GM12892 (cell line): ENCODE measurements at places on chromosomes 1 and 21.

- DNase-seq, result no peak
Observed at GRCh38 chr1:156752843-156753482, 1.5 kb upstream of the HDGF start.

DNA sequence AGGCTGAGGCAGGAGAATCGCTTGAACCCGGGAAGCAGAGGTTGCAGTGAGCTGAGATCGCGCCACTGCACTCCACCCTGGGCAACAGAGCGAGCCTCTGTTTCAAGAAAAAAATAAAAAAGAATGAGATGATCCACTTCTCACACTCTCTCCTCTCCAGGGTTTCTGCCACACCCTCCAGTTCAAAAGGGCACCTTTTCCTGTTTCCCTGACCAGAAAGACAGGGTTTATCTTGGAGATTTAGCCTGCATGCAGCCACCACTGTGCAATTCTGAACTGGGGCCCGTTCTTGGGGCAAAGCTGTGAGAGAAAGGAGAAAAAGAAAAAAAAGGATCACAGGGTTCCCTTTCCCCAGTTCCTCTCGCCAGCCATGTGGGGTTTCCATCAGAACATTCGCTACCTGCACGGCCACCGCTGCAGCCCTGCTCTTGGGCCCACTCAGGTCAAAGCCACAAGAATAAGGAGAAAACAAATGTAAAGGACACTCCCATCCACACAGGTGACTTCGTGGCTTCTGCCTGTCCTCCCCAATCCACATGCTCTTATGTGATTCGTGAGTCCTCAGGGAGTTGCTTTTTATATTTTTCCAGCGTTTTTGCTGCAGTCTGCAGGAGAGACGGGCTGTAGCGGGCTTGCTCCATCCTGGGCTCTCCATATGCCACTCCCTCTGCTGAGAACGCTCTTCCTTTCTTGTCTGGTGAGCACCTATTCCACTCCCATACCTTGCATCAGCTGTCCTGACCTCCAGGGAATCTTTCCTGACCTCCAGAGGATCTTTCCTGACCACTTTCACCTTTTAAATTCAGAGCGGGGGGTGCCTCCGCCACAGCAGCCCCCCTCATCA lies 26.4 kb downstream of the GNG4 start:
- DNase-seq, result no peak

DNA sequence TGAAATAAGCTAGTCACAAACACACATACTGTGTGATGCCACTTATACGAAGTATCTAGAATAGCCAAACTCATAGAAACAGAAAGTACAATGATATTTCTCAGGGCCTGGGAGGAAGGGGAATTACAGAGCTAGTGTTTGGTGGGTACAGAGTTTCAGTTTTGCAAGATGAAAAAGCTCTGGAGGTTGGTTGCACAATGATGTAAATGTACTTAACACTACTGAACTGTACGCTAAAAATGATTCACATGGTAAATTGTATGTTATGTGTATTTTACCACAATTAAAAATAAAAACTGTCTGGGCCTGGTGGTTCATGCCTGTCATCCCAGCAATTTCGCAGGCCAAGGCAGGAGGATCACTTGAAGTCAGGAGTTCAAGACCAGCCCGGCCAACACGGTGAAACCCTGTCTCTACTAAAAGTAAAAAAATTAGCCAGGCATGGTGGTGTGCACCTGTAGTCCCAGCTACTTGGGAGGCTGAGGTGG lies 15.3 kb upstream of the FHAD1 start:
- DNase-seq, result no peak

DNA sequence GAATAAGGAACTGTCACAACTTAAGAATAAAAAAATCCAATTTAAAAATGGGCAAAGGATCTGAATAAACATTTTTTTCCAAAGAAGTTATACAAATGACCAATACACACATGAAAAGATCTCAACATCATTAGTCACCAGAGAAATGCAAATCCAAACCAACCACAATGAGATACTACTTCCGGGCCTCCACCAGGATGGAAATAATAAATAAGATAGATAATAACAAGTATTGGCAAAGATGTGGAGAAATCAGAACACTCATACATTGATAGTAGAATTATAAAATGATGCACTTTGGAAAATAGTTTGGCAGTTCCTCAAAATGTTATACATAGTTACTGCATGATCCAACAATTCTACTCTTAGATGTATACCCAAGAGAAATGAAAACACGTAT lies 18.7 kb downstream of the ZSWIM5 start:
- DNase-seq, result no peak

DNA sequence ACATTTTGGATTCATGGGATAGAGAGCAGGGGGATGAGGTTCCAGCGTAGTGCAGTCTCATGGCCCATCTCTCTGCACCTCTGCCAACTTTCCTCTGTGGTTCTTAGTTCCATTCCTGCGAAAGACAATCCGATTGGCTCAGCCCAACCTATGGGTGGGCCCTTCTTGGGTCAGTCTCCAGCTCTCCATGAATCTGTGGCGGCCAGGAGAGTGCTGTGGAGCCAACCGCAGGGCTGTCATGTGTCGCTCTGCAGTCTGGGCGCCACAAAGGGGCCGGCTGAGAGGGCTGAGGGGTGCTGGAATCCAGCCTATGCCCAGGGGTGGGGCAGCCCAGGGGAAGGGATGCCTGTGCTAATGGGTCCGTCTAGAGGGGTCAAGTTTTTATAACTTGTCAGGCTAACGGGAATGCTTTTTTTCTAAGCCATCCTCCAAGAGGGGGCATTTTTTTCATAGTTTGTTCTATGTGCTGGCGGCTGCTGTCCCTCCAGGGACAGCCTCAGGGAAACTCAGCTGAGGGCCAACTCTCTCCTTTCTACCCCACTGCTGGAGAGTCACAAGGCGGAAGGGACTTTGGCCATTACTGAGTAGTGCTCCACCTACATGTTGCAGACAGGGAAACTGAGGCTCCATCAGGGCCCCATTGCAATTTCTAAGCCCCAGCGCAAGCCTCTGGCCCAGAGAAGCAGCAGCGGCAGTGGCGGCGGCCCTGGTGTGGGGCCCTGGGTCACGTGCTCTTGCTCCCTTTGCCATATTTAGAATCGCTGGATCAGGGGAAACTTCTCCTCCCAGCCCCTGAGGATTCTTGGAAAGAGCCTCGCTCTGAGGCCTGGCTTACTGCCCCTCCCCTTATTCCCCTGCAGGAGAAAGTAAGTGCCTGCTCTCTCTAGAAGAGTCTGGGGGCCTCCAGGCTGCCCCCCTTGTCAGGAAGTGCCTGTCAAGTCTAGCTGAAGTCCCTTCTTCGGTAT lies 23.4 kb downstream of the KCNQ4 start:
- DNase-seq, result no peak

- no peak for DNase-seq
Observed at GRCh38 chr1:23421753-23422240, 2.8 kb downstream of the TCEA3 start.

GRCh38 chr1:186531561-186532165 lies 70.7 kb upstream of the PDC start:
- DNase-seq, result no peak

DNA sequence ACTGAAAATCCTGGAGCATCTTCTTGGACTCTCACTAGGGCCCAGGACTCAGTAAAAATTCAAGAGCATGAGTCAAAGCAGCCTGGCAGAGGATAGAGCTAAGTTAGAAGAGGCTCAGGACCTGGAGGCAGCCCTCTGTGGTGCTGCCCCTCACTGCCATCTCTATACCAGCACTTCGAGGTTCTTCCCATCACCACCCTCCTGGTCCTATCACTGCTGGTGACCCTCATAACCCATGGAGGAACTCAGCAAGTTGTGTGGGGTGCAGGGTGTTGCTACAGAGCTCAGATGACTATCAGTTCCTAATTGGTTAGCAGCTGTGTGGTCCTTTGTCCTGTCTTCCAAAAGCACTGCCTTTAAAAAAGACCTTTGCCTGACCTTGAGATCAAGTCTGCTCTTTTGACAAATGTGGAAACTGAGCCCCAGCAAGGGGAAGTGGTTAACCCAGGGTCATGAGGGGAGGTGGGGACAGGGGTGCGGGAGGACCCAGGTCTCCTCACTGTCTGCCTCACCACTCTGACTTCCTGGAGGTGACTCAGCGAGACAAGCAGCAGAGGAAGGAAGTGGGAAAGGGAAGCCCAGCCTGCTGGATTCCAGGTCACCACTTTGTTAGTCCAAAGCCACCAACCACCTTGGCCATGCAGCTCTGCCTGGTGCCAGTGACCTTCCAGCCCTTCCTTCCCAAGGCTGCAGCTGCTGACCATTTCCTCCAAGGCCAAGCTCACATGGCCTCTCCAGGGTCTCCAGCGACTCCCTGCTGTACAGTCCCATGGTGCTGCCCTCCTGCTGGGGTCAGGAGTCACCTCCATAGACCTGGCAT lies 199.4 kb upstream of the EDN2 start:
- no peak for DNase-seq

DNA sequence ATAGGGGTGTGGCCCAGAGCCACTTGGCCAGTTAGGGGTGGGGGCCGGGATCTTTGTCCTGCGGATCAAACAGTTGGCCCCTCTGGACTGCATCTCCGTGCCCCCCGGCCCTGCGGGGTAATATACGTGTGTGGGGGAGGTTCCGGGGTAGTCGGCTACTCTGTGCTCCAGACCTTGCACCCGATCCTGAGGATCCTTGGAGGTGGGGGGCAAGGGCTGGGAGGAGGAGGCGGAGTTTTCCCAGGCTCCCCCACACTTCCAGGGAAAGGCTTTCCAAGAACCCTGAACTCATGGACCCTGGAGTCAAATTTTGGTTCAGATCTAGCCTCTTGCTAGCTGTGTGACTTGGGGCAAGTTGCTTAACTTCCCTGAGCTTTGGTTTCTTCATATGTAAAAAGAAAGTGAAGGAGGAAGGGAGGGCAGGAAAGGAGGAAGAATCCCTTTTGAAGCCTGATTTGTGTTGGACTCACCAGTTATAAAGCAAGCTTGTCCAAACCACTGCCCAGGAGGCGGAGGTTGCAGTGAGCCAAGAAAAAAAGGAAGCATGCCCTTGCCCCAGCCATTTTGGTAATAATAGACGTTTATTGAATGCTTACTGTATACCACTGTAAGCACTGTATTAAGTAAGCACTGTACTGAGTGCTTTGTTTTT lies 686 bp downstream of the MIIP start:
- no peak for DNase-seq

DNA sequence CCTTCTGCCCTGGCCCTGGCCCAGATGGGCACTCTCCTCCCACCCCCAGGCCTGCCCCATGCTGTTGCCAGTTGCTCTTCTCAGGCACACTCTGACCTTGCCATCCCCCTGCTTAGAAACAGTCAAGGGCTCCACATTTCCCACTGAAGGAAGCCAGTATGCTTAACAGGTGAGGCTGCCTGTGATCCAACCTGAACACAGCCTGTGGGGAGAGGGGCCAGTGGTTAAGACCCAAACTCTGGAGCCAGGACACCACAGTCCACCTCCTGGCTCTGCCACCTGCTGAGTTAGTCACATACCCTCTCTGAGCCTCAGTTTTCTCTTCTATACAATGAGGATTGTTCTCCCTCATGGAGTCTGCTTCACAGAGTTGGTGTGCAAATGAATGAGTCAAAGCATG lies 526.9 kb downstream of the MATN1 start:
- DNase-seq, result no peak

DNA sequence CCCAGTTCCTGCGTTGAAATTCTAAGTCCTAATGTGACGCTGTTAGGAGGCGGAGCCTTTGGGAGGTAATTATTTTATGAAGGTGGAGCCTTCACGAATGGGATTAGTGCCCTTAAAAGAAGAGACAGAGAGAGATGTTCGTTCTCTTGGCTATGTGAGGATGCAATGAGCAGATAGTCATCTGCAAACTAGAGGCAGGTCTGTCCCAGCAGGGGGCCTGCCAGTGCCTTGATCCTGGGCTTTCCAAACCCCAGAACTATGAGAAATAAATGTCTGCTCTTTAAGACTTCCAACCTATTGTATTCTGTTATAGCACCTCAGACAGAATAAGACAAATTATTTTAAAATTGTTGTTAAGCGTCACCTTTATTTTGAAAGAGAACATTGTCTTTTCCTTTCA lies 123.1 kb upstream of the KCNJ6 start:
- no peak for DNase-seq

DNA sequence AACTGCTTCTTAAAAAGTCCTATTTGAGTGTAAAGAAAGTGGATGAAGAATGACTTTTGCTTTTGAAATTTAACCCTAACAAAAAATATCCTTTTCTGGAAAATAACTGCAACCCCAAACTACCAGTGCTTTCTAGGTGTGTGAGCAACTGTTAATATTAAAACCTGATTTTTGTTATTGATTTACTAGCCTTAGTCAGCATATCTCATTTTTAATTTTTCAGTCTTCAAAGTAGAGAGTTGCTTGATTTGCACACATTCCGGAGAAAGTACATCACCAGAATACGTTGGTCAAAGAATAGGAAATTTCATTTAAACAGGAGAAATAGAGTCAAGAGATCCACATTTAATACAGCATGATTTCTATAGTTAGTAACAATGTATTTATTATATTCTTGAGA lies 141.8 kb upstream of the ADAMTS5 start:
- no peak for DNase-seq

DNA sequence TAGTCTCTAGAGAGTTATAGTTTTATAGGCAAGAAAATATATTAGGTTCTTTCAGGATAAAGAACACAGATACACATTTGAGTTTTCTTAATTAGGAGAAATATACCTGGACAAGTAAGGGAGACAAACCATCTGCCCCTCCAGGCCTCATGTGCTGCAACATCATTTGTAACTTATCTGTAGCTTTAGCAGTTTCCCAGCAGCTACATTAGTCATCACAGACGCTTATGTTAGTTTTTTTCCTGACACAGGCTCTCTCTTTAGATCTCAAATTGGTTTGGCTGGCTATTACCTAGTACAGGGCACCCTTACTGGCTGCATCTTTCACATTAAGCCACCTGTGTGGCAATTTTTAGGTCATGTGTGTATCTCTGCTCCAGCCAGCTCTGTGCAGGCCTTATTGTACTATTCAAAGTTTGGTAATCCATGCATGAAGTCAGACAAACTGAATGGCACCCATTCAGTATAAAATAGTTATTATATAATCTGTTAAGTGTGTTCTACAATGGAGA lies 25.9 kb downstream of the GNPAT start:
- DNase-seq, result no peak

GRCh38 chr1:17194133-17194475 lies 10.8 kb upstream of the PADI1 start:
- no peak for DNase-seq

- DNase-seq, result no peak
Observed at GRCh38 chr1:21907079-21907418, 30.1 kb downstream of the HSPG2 start.

- no peak for DNase-seq
Observed at GRCh38 chr1:46333300-46334029, 7.1 kb upstream of the NSUN4 start.

DNA sequence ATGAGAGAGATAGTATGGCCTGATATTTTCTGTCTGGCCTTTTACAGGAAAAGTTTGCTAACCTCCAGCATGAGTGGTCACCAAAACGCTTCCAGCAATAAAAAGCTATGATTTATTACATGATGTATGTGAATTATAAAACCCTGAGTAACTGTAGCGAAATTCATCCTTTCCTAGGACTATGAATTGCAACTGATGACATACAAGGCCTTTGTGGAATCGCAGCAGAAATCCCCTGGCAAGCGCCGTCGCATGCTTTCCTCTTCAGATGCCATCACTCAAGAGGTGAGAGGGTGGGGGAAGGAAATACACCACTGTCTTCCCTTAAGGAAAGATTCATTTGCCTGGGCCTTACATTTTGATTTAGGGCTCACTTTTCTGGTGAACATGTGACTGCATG lies 117.9 kb downstream of the MACF1 start:
- DNase-seq, result no peak
